ENCODE measurements at places on chromosomes 7 and 10.

- DNase-seq, result no peak
Observed at GRCh38 chr7:133931053-133931452, 196.1 kb upstream of the LRGUK start.

DNA sequence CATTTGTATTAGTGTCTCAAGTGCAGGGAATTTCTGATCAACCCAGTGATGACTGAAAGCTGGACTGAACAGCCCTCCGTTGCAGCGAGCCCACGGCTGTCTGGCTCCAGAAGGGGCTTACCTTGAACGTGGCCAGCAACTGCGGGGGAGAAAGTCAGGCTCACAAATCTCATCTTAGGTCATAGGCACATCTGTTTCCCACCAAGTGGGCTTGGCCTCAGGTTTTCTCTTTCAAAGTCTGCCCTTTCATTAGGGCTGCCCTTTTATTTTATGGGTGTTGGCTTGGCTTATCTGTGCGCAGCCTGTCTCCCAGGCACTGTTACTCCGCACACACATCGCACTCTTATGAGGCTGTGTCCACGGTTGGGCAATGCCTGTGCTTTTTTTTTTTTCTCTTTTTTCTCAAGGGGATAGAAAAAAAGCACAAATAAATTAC is 178.0 kb downstream of the JCAD start:
- no peak for DNase-seq

DNA sequence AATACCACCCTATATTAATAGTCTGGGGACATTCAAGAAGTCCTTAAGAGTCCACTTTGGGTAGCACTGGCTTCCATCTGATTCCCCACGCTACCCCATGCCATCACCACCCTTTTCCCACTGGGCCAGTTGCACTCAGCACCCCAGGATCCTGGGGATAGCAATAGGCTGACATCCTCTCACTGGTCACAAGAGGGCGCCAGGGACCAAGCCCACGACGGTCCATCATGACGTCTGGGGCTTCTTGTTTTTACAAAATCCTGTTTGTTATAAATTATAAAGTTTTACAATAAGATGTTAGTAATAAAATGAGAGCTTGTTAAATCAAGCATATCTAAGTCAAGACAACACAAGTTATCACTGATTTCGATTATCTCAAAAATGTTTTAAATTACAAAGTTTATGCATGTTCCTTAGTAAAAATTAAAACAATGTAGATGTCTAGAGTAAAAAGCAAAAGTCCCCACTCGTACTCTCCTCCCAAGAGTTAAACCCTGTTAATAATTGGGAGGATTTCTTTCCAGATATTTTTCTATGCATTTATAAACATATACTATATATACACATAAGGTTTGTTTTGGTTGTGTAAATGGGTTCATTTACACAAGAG is 15.4 kb downstream of the GPNMB start:
- no peak for DNase-seq

GRCh38 chr10:97549587-97550322 is 22.8 kb upstream of the ANKRD2 start:
- no peak for DNase-seq

DNA sequence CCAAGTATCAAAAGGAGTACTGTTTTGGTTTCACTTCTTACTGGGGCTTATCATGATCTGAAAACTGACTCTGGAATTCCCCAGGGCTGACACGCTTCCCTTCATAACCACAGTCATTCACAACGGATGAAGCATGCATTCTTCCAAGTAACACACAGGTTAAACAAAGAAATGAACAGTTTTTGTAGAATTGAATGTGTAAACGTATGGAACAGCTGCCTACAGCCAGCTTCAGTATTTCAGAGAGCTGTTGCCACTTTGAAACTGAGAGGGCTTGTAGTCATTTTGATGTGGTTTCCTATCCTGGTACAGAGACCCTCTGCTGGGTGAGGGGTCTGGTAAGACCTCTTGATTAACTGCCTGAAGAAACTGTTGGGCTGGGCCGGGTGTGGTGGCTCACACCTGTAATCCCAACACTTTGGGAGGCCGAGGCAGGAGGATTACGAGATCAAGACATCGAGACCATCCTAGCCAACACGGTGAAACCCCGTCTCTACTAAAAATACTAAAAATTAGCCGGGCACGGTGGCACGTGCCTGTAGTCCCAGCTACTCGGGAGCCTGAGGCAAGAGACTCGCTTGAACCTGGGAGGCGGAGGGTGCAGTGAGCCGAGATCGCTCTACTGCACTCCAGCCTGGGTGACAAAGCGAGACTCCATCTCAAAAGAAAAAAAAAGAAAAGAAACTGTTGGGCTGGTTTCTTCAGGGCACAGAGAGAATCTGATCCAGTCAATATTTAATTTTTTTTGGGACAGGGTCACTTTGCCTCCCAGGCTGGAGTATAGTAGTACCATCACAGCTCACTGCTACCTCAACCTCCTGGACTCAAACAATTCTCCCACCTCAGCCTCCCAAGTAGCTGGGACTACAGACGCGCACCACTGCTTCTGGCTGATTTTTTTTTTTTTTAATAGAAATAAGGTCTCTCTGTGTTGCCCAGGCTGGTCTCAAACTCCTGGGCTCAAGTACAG is 4.7 kb downstream of the NFE2L3 start:
- DNase-seq, result peak; percentile 49

DNA sequence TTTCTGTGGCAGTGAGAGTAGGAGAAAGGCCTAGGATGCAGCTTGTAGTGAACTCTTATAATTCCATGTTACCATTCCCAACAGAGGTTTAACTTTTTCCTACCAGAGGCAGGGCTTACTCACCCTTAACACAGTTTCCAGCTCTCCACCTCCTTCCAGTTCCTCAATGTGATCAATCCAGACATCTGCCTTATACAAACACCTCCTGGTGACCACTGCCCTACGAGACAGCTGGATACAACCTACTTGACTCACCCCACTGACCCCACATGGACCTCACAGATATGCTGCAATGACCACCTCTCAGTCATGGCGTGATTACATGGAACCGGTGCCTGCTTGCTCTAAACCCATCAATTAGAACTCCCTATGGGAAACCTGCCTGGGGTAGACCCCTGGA is 326.5 kb downstream of the TNS3 start:
- DNase-seq, result no peak

- no peak for DNase-seq
Observed at GRCh38 chr10:81288544-81288943, 586.5 kb upstream of the NRG3 start.

DNA sequence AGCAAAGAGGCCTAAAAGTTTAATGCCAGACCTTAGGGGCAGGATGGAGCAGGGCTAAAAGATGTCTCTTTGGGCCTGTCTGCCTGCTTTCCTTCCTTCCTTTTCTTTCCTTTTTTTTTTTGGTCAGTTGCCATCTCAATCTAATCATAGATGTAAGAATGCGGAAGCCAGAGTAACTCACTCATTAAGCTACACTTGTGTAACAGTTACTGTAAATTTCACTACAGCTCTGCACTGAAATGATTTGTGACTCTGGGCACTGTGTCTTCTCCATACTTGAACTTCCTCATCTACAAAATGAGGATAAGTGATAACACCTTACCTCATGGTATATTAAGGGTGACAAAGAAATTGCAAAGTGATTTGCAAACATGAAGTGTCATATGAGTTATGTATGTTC is 75.5 kb upstream of the AGK start:
- DNase-seq, result no peak

GRCh38 chr10:128158021-128158795 is 32.0 kb upstream of the MKI67 start:
- DNase-seq, result no peak

DNA sequence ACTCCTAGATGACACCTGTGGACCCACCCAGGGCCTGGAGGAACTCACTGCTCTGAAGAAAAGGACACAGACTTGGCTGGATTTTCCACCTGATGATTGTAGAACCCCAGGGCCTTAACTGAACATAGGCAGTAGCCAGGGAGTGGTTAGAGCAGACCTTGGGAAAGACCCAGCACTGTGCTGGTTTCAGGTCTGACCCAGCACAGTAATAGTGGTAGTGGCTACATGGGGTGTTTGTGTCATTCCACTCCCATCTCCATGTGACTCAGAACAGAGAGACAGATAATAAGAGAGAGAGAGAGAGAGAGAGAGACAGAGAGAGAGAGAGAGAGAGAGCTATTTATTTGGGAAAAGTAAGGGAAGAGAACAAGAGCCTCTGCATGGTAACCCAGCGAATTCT is 239.1 kb upstream of the MEOX2 start:
- DNase-seq, result no peak
